ENCODE measurements at places on chromosomes 2 and 18.
A peak's percentile ranks its signal among the peaks of the same experiment; 100 is the strongest.

DNA sequence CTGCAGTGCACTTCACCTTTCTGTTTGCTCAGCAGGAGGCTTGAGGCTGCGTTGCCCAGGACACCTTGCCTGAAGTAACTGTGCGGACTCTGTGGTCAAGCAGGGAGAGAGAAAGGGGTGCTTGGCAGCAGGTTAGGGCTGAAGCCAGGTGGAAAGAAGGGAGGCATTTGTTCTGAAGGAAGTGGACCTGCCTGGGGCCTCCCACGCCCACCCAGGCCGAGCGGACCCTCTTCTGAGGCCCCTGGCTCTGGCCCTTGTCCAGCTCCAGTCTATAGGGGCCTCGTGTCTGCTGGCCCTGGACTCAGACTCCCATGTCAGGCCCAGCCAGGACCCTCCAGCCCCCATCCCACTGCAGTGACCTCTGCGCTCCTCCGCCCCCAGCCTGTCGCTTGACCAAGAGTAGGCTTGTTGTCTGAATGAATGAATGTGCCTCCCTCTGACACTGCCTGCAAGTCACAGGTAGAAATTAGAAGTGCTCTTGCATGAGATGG lies 2.5 kb downstream of the SNED1 start:
- no peak for DNase-seq

GRCh38 chr2:170843656-170844055 lies 27.0 kb downstream of the GAD1 start:
- DNase-seq = peak; percentile 68

DNA sequence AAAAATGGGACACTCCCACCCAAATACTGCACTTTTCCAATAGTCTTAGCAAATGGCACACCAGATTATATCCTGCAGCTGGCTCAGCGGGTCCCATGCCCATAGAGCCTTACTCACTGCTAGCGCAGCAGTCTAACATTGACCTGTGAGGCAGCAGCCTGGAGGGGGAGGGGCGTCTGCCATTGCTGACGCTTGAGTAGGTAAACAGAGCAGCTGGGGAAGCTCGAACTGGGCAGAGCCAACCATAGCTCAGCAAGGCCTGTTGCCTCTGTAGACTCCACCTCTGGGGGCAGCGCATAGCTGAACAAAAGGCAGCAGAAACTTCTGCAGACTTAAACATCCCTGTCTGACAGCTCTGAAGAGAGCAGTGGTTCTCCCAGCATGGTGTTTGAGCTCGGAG lies 110.4 kb downstream of the CTIF start:
- no peak for DNase-seq

- peak; percentile 28 for DNase-seq
These were observed 6.7 kb downstream of the ZNF521 start for GRCh38 chr18:25345081-25345866.

DNA sequence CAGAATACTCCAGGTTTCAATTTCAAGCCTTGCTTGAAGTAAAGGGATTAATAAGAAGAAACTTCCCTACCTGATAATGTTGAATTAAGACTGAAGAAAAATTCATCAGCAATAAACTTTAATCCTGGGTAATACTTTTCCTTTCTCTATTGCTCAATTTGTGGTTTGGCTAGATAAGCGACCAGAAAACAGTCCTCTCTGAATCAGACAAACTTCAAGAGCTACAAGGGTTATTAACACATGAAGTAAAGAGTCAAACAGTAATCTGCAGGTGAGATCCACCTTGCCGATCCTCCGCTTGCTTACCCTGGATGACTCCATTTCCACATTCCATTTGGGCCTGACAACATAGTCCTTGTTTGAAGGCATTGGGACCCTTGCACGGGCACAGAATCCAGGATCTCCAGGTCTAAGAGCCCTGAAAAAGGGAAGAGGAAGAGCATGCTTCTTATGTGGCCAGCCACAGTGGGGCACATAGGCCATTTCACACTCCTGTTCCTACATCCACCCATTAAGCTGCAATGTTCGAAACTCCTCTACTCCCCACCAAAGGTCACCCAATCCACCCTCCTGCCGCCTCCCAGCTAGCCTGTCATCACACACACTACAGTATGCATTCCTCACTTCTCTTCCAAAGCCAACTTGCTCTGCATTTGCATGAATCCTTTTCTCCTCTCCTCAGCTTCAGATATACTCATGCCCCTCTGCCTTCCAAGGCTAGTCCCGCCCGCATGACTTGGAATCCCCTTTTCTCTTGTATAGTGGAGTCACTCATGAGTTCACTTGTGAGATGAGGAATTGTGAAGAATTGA lies 39.8 kb downstream of the IWS1 start:
- no peak for DNase-seq

DNA sequence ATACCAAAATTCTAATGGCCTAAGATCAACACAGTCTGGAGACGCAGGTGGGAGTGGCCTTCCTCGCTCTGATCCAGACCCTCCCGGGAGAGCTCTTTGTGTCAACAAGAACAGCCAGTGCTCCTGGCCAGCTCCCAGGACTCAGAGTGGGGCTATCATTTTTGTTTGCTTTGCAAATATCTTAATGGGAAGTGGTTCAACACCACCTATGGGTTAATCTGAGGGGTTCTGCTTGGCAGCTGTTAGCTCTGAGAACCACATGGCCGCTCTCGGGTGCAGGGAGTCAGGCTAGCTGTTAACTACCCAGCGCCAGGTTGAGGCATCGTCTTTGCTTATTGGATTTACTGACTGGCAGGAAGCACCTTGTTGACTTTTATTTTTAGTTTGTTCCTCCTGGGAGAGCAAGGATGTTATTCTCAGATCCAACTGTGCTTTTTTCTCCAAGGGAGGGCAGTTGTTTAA lies 184.8 kb upstream of the SP5 start:
- DNase-seq = peak; percentile 65

DNA sequence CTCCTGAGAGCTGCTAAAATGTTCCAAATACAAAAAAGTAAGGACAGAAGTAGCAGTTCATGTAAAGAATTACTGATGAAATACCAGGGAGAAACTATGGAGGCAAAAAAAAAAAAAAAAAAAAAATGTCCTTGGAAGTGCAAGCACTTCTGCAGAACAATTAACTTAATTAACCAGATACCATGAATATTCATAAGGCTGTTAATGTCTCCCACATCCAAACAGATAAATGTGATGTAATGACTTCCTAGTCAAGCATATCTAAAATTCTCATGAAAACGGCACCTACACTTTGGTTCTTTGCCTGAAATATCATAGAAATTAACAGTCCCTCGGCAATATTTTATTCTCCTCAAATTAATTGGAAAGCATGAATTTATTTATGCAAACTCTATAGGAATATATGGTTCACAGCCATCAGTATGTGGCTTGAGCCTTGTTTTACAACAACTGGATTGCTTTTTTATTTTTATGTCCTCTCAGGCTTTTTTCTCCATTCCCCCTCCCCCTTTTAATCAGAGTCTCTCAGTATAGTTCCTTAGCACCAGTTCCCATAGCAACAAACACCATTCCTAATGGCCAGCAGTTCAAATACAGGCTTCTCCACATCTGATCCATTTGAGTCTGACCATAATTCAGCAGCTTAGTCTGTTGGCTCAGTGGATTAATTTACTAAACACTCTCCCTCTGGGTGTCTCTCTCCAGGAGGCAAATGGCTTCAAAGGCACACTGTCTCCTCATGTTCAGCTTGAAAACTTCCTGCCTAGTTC lies 97.1 kb downstream of the ITGA4 start:
- DNase-seq = no peak

GRCh38 chr18:10157706-10158105 lies 243.9 kb downstream of the VAPA start:
- DNase-seq = no peak

DNA sequence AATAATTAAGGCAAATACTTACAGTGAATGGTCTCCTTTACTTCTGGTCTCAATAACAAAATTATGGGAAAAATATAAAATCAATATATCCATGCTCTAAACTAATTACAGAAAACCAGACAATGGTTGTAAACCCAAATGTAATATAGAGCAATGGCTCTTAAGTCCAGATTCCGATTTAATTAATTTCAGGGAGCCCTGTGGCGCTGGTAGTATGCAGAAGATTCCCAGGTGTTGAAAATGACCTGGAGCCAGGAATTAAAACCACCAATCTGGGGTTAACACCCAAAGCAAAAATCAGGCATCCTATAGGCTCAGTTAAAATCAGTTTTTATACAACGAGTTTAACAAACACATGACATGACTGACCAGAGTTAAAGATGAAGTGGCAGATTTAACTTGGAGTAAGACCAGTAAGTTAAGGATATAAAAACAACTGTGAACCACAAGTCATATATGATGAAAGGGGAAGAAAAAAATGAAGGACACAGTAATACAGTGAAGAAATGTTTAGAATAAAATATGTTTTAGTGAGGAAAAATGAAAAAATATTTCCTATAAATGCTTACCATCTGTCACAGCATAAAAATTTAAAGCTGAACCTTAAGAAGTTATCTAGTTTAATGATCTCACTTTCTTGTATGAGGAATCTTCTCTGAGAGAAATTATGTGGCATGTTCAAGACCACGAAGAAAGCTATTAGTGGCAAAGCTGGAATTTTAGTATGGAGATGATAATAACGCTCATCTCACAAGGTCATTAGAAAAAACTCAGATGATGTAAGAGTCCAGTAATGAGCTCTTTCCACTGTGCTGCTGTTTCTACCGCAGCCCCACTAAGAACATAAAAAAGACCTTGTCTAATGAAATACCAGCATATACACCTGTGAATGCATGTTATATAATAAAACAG lies 45.8 kb upstream of the FLACC1 start:
- DNase-seq = peak; percentile 92

DNA sequence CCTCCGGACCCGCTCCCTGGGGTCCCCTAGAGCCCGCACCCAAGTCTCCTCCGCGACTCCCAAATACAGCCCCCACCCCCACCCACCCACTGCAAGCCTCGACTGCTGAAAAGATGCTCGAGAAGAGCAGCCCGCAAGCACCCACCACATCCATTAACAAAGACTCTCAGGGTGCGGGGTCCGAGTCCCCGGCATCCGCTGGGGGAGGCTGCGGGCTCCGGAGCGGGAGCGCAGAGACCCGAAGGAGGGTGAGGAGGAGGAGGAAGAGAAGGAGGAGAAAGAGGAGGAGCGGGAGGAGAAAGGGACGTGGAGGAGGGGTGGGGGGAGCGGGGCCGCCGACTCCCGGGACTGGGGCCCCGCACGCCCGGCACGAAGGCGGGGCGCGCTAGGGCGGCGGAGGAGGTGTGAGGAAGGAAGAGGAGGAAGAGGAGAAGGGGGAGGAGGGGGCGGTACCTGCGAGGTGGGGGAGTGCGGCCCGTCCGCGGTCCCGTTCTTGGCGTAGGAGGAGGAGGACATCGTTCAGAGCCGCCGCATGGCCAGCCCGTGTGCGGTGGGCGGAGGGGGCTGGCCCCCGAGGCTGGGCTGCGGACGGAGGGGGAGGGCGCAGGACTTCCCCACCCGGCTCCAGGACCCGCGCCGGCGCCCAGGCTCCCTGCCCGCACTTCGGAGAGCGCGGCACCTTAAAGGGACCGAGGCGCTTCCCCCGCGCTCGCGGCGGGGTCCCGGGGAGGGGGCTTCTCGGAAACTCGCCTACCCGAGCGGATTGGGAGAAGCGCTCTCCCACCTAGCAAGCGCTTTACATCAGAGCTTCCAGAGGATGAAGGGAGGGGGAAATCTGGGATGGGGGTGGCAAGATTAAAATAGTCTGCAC lies at the start of gene CACNB4:
CACNB4 (minus strand) TSS at position 549 of the 871 bp plus-strand sequence.
- DNase-seq = no peak

GRCh38 chr2:158112992-158113391 lies 11.3 kb downstream of the UPP2 start:
- DNase-seq = peak; percentile 77

DNA sequence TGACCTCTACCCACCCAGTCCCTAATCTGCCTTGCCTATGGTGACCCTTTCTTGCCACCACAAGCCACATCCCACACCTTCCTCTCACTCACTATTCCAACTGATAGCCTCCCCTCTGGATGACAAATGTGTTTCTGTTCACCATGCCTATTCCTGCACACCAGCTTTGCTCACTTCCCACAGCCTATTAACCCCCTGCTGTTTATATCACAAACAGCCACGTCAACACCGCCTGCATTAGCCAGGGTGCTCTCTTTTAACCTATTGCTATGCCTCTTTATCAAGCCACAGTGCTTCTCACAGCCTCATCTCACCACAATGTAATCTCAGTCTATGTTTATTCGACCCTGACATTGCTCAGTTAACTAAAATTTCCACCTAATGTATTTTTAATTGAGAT lies 271.8 kb downstream of the SUCLG1 start:
- no peak for DNase-seq

DNA sequence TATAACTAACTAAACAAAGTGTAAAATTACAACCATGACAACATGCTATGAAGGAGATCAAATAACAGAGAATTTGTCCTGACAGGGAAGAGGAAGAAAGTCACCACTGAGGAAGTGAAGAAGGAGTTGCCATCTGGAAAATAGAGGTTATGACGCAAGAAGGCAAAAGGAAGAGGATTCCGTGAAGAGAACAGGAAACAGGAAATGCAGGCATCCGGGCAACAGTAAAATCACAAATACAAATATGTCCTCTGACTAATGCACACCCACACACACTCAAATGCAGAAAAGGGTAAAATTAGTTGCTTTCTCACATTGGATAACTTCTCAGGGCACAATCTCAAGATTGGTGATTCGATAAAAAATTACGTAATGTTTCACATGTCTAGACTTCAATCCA lies 278.4 kb downstream of the TMX3 start:
- no peak for DNase-seq

DNA sequence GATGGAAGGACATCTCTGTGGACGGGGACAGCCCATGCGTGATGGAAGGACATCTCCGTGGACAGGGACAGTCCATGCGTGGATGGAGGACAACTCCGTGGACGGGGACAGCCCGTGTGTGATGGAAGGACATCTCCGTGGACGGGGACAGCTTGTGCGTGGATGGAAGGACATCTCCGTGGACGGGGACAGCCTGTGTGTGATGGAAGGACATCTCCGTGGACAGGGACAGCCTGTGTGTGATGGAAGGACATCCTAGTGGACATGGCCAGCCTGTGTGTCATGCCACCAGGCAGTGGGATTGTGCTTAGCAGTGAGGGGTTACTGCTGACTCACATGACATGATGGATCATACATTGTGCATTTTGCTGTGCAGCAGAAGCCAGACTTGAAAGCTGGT lies 30.0 kb upstream of the NFATC1 start:
- DNase-seq = peak; percentile 16

GRCh38 chr18:1078301-1078700 lies 173.6 kb downstream of the ADCYAP1 start:
- no peak for DNase-seq

- DNase-seq = no peak
These were observed 15.2 kb downstream of the CDKL4 start for GRCh38 chr2:39228413-39229209.

GRCh38 chr2:236538242-236538641 lies 31.4 kb upstream of the ACKR3 start:
- no peak for DNase-seq
